Stimulated activated CD4-positive, alpha-beta T cell treated with anti-CD3 and anti-CD28 coated beads, Interleukin-12 subunit alpha, Interleukin-12 subunit beta, amount 100 ng/mL, for 24 hours (primary cell): ENCODE measurements at places on chromosomes 13 and 19.

GRCh38 chr19:29665826-29666577 lies 741 bp downstream of the PLEKHF1 start:
- DNase-seq, result no peak

GRCh38 chr19:48396016-48396823 lies 2.8 kb downstream of the GRIN2D start:
- no peak for DNase-seq

- DNase-seq, result no peak
Observed at GRCh38 chr13:95650696-95651095, 6.2 kb upstream of the DZIP1 start.

DNA sequence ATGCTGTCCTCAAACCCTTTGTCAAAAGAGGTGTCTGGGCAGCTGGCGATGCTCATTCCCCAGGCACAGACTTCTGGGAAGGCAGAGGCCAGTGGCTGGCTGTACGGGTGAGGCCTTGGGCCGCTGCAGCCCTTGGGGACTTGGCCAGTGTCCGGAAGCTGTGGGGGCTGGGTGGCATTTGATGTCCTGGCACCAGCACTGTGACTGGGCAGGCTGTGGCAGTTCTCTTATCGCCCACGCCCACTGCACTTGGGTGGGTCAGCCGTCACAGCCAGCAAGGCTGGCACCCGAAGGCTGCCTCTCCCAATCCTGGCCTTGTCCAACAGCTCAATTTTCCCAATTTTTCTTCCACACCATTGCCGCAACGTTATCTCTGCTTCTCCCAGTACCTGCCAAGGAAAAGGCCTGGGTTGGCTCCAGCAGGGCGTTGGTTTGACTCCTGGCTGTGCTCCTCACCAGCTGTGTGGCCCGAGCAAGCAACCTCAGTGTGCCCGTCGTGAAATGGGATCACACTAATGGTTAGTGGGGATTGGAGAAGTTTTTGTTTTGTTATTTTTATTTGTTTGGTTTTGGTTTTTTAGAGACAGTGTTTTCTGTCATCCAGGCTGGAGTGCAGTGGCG lies 12.7 kb upstream of the SLC44A2 start:
- DNase-seq, result no peak

DNA sequence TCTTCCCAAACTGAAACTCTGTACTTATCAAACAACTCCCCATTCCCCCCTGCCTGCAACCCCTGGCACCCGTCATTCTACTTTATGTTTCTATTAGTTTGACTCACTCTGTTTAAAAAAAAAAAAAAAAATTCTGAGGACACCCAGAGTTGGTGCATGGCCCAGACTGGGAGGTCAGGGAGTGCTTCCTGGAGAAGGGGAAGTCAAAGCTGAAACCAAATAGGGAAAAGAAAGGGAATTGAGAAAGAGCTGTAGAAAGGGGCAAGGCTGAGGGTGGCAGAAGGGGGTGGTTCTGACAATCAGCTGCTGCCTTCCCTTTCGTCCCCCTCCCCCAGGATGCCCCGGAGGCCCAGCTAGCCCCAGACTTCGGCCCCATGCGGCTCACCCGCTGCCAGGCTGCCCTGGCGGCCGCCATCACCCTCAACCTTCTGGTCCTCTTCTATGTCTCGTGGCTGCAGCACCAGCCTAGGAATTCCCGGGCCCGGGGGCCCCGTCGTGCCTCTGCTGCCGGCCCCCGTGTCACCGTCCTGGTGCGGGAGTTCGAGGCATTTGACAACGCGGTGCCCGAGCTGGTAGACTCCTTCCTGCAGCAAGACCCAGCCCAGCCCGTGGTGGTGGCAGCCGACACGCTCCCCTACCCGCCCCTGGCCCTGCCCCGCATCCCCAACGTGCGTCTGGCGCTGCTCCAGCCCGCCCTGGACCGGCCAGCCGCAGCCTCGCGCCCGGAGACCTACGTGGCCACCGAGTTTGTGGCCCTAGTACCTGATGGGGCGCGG lies 9.0 kb upstream of the STRN4 start:
- DNase-seq, result no peak

- DNase-seq, result no peak
Observed at GRCh38 chr19:10812902-10813404, 23.1 kb downstream of the TMED1 start.

- no peak for DNase-seq
Observed at GRCh38 chr19:20414120-20414519, 151.5 kb downstream of the ZNF737 start.

DNA sequence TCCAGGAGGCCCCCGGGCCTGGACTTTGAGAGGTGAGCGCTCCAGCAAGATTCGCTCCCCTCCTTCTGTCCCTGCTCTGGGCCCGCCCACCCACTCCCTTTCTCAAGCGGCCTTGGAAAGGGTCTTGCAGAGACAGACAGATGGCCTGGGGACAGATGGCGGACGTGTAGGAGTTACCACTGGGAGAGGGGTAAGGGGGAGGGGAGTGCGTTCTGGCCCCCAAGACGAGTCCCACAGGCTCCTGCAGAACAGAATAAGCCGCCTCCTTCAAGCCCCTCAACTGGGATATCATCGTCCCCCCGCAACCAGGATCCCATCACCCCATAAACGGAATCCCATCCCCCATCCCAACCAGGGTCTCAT lies 3.6 kb upstream of the TNFAIP8L1 start:
- no peak for DNase-seq

DNA sequence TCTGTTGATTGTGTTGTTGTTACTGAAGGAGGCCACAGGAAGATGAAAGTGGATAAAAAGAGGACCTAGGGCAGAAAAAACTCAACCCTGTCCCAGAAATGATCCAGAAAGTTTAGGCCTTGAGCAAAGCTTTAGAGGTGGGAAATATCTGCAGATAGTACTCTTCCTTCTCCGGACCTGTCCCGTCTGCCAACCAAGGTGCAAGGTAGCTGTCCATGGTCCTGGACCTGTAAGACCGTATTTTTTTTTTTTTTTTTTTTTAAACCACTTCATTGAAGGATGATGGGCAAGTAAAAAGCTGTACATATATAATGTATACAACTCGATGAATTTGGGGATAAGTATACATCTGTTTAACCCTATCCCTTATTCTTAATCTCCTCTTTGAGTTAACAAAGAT lies 225.9 kb downstream of the OLFM4 start:
- no peak for DNase-seq

GRCh38 chr19:18975011-18975410 lies 34.0 kb upstream of the HOMER3 start:
- DNase-seq, result no peak

GRCh38 chr13:113005076-113005865 lies 36.3 kb downstream of the MCF2L start:
- no peak for DNase-seq

GRCh38 chr13:32228330-32229041 lies 86.7 kb downstream of the ZAR1L start:
- DNase-seq, result no peak

- no peak for DNase-seq
Observed at GRCh38 chr13:42650506-42650905, 76.6 kb downstream of the TNFSF11 start.
